ENCODE measurements at places on chromosomes 1 and 21.

GRCh38 chr1:117178756-117179155 lies 32.0 kb downstream of the VTCN1 start:
- no peak for DNase-seq

GRCh38 chr1:168341483-168341975 lies 60.9 kb downstream of the TBX19 start:
- DNase-seq, result peak; percentile 54

- no peak for DNase-seq
Observed at GRCh38 chr1:219587801-219588561, 24.9 kb downstream of the ZC3H11B start.

- no peak for DNase-seq
Observed at GRCh38 chr1:23562137-23562876, 3.0 kb upstream of the ID3 start.

GRCh38 chr1:98103617-98104285 lies 182.9 kb upstream of the DPYD start:
- no peak for DNase-seq

- DNase-seq, result no peak
Observed at GRCh38 chr1:238404921-238405320, 514.2 kb upstream of the ZP4 start.

GRCh38 chr1:99018313-99018712 lies 13.7 kb upstream of the PLPPR5 start:
- DNase-seq, result no peak

DNA sequence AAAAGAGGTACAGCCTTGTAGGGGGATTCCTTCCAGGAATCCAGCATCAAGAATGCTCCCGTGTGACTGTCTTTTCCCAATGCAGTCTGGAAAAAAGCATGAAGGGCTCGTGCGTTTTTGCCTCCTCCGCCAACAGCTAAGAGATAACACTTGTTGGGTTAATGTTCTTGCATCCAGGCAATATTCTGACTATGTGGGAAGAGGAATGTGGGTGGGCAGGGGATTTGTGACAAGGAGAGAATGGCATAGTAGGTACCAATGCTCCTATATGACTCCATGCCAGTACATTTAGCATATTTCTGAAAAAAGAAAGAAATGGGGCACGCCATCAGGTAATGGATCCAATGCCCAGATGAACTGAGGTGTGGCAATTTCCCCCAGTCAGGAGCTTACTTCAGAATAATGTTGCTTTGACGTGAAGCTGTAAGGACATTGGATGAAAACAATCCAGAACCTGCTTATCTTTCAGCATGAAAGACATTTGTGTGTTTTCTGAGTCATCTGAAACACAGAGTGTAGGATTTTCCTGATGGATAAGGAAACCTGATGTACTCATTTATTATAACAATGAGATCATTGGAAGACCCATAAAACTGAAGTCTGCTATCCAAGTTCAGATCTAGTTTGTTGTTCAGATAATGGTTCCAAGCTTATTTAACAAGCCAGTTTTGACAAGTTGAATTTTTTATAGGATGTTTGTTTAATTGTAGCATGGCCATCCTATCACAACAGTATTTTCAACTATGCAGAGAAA lies 105.5 kb downstream of the LYPLAL1 start:
- no peak for DNase-seq

GRCh38 chr1:116434849-116435248 lies 61.8 kb downstream of the ATP1A1 start:
- no peak for DNase-seq

- DNase-seq, result peak; percentile 19
Observed at GRCh38 chr1:145782272-145783099, 41.4 kb downstream of the RNF115 start.

DNA sequence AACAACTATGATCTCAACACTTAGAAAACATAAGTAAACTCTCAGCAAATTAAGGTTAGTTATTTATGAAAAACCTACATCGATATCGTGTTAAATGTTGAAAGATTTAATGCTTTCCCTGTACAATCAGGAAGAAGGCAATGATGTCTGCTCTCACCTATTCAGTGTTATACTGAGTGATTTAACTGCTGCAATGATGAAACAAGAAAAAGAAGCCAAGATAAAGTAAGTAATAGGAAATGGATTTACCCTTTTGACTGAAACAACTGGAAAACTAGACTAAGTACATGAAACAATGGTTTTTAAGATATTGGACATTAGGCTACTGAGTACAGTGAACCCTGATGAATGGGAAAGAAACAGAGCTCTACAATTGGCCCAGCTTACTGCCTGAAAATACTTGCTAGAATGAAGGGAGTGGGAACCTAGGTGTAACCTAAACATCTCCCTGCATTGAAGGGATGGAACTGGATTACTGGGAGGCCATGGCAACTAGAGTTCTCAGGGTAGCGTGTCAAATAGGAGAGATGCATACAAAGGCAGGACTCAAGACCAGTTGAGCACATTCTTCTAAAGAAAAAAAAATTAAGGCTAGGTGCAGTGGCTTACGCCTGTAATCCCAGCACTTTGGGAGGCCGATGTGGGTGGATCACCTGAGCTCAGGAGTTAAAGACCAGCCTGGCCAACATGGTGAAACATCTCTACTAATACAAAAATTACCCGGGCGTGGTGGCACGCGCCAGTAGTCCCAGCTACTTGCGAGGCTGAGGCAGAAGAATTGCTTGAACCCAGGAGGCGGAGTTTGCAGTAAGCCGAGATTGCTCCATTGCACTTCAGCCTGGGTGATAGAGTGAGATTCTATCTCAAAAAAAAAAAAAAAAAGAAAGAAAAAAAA lies 37.3 kb downstream of the SNRPE start:
- DNase-seq, result no peak

GRCh38 chr1:113628997-113629396 lies 130.3 kb downstream of the PHTF1 start:
- no peak for DNase-seq

- DNase-seq, result no peak
Observed at GRCh38 chr1:8578132-8578877, 239.1 kb downstream of the RERE start.

DNA sequence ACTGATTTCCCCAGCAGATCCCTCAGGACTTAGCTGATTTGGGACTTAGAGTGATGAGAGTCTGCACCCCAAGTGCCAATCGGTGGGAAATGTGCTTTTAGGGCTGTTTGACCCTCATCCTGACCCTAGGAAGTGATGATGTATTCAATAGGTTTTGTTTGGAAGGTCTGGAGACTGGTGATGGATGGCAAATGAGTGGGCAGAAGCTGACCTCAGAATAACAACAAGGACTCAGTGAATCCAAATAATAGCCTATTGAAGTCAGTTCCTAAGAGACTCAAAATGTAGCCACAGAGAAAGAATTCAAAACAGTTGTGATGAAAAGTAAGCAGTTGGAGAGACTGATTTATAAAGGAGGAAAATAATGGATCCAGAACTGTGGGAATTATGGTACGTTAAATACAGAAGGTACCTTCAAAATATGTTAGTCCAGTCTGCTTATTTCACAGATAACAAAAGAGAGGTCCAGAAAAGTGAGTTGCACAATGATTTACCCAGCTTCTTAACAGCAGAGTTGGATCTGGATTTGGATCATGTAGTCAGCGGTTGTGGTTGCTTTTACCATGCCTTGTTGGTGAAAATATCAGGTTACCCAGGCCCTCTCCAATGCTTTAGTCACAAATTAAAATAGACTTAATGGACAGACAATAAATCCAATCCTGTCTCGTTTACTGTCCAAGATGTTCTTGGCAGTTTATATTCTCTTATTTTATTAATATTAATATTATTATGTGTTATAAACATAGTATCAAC lies 123.0 kb upstream of the PTBP2 start:
- no peak for DNase-seq

- DNase-seq, result peak; percentile 51
Observed at GRCh38 chr1:181134543-181135436, 46.3 kb downstream of the IER5 start.

- no peak for DNase-seq
Observed at GRCh38 chr1:77494026-77494425, 188.4 kb downstream of the ZZZ3 start.

DNA sequence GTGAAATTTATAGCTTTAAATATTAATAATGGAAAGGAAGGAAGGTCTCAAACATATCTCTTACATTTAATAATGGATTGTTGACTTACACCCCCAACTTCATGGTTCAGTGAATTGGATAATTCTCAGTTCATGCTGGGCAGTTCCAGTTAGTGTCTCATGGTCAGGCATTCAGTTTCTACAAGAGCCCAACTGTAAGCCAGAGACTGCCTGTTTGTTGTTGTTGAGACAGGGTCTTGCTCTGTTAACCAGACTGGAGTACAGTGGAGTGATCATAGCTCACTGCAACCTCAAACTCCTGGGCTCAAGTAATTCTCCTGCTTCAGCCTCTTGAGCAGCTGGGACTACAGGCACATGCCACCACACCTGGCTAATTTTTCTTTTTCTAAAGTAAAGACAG lies 5.0 kb upstream of the DMAP1 start:
- no peak for DNase-seq

DNA sequence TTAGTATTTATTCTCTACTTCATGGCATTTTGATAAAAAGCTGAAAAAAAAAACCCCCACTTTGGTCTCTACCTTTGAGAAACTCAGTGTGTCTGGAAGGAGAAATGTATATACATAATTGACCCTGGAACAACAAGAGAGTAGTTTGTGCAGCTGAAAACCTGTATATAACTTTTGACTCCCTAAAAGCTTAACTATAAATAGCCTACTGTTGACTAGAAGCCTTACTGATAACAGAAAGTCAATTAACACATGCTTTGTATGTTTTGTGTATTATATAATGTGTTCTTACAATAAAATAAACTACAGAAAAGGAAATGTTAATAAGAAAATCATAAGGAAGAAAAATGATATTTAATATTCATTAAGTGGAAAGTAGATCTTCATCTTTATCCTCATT lies 88.0 kb downstream of the NEK7 start:
- DNase-seq, result no peak

DNA sequence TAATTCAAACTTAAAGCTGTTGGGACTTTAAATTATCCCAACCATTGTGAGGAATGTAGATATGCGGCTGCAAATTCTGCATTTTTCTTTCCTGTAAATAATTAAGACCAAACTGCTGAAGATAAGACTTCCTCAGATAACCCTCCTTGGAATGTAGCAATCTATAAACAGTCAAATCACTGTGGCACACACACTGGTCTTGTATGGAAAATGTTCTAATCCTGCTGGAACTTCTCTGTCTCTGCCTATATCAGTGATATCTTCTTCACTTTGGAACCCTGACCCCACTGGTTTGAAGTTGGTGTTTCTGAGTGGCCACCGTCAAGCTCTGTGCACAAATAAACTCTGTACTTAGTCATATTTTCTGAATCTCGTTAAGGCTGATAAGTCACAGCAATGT lies 32.9 kb downstream of the HSF2BP start:
- DNase-seq, result no peak

All from activated CD4-positive, alpha-beta T cell treated with anti-CD3 and anti-CD28 coated beads, Interleukin-2, Interleukin-6, amounts not matched to agents 100 ng/mL and 50 ng/mL, durations not matched to agents 16 hours and 8 hours (primary cell).